ENCODE measurements at places on chromosomes 4 and X. TPM values are rescaled to one million over a fixed set of nuclear protein-coding genes. Genes with fewer than 3 reads are reported as not detected.

The AR gene
- total RNA-seq = 0.21 TPM

The ADH1A gene
- total RNA-seq = not detected

DNA sequence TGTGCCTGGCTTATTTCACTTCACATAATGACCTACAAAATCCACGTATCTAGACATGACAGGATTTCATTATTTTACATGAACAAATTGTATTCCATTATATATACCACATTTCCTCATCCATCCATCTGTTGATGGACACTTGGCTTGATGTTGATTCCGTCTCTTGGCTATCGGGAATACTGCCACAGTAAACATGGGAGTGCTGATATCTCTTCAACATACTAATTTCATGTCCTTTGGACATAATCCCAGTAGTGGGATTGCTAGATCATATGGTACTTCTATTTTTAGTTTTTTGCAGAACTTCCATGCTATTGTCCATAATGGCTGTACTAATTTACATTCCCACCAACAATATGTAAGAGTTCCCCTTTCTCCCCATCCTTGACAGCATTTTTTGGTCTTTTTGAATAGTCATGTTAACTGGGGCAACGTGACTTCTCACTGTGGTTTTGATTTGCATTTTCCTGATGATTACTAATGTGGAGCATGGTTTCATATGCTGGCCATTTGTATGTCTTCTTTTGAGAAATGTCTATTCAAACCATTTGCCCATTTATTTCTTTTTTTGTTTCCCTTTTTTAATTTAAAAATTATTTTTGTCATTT, 68.9 kb downstream of the HTRA3 start:
- peaks cover 3% of the 10 kb centered on the region for H3K27me3 ChIP-seq
- H3K4me1 ChIP-seq = no peaks in the 10 kb centered on the region
- no peak for DNase-seq
- peaks cover 1% of the 10 kb centered on the region for H3K36me3 ChIP-seq
- H3K27ac ChIP-seq = no peak overlapping the region

- no peaks in the 10 kb centered on the region for H3K27me3 ChIP-seq
- no peaks in the 10 kb centered on the region for H3K4me1 ChIP-seq
- H3K27ac ChIP-seq = no peak overlapping the region
- DNase-seq = no peak
Measured at GRCh38 chrX:10923466-10923865, 187.7 kb upstream of the HCCS start.

- no peaks in the 10 kb centered on the region for H3K27me3 ChIP-seq
- no peak for DNase-seq
- H3K27ac ChIP-seq = no peak overlapping the region
- no peaks in the 10 kb centered on the region for H3K36me3 ChIP-seq
- no peaks in the 10 kb centered on the region for H3K4me1 ChIP-seq
- no peak overlapping the region for H3K4me3 ChIP-seq
Measured at GRCh38 chrX:12162420-12162819, 24.1 kb downstream of the FRMPD4 start.

DNA sequence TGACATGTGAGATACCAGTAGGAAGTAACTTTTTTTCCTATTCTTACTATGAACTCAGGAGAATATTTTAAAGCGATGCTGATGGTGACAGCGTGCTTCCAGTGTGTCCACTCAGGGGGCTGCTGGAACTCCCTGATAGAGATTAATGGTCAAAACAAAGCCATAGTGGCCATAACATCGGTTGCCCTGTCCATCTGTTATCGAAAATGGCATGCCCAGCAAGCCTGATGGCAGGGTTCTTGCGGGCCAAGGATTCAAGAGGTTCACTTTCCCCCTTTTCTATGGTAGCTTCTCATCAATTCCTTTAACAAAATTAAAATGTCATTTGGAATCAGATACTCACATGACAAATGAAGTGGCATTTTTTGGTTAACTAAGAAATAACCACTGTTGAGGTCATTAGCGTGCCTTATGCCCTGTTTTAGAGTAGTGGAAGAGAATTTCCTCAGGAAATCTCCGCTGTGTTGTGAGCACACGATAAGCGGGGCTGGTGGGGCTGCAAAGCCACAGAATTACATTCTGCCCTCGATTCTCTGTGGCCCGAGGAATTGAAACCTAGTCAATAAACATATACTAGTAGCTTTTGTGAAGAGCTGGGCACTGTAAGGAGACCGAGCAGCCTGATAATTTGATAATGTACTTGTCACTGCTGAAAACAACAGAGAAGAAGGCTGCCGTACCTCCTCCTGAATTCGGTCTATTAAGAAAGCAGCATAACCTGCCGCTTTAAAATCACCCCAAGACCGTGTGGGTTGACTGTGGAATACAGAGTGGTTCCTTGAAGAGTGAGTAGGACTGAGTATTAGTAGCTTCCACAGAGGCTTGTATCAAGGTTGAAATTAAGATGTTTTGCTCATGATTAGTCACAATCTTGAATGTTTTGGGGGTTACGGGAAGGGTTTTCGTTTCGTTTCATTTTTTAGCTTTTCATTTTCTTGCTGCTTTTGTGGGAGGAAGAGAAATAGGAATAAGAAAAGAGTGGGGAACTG, 46.7 kb downstream of the PTCHD1 start:
- no peaks in the 10 kb centered on the region for H3K36me3 ChIP-seq
- no peak overlapping the region for H3K27ac ChIP-seq
- H3K4me3 ChIP-seq = no peak overlapping the region
- peaks cover 2% of the 10 kb centered on the region for H3K27me3 ChIP-seq
- DNase-seq = no peak

The RTL9 gene
- 0.05 TPM for total RNA-seq

GRCh38 chr4:104901438-104901837, 245.2 kb upstream of the TET2 start:
- no peak for DNase-seq
- H3K4me3 ChIP-seq = no peak overlapping the region
- peaks cover 7% of the 10 kb centered on the region for H3K4me1 ChIP-seq
- no peaks in the 10 kb centered on the region for H3K36me3 ChIP-seq

DNA sequence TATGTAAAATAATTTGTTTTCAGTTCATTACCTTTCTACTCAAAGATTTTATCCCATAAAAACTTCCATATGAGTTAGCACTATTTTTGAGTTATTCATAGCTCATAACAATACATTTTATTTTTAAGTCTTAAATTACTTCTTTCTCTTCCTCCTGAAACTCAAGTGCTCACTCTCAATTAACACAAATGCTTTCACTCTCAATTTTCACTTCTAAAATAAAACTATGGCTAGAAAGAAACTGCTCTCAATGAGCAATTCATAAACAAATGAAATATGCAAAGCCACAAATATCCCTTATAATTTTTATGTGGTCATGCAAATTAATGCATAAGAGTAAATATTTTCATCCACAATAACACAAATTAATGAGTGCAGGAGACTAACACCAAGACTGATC, 38.8 kb downstream of the MAML3 start:
- no peaks in the 10 kb centered on the region for H3K36me3 ChIP-seq
- no peak for DNase-seq
- no peak overlapping the region for H3K4me3 ChIP-seq
- no peak overlapping the region for H3K27ac ChIP-seq
- peaks cover 17% of the 10 kb centered on the region for H3K4me1 ChIP-seq

DNA sequence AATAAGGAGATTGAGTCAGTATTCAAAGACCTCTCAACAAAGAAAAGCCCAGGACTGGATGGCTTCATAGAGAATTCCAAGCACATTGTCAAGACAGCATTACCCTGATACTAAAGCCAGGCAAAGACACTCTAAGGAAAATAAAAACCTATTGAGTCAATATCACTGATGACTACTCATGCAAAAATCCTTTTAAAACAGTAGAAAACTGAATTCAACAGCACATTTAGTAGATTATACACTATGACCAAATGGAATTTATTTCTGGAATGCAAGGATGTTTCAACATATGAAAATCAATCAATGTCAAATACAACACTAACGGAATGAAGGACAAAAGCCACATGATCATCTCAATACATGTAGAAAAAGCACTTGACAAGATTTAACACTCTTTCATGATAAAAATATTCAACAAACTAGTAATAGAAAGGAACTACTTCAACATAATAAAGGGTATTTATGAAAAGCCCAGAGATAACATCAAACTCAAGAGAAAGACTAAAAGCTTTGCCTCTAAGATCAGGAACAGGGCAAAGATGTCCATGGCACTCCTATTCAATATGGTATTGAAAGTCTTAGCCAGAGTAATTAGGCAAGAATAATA, 633.3 kb downstream of the ANKRD50 start:
- H3K27ac ChIP-seq = no peak overlapping the region
- H3K4me3 ChIP-seq = no peak overlapping the region
- no peaks in the 10 kb centered on the region for H3K4me1 ChIP-seq
- H3K27me3 ChIP-seq = no peaks in the 10 kb centered on the region

The BEX3 gene
- 26.6 TPM for total RNA-seq

- no peak overlapping the region for H3K27ac ChIP-seq
- no peaks in the 10 kb centered on the region for H3K27me3 ChIP-seq
- H3K4me3 ChIP-seq = no peak overlapping the region
- DNase-seq = no peak
Measured at GRCh38 chr4:63663870-63664269, 745.4 kb downstream of the TECRL start.

The MAGEA8 gene
- total RNA-seq = not detected

The PLXNB3 gene
- 0.69 TPM for total RNA-seq

- no peaks in the 10 kb centered on the region for H3K27me3 ChIP-seq
- no peak overlapping the region for H3K27ac ChIP-seq
- DNase-seq = no peak
- no peak overlapping the region for H3K4me3 ChIP-seq
- H3K36me3 ChIP-seq = no peaks in the 10 kb centered on the region
- no peaks in the 10 kb centered on the region for H3K4me1 ChIP-seq
Measured at GRCh38 chr4:105990933-105991332, 95.7 kb downstream of the NPNT start.

GRCh38 chrX:43349363-43349762, 306.7 kb upstream of the MAOA start:
- no peaks in the 10 kb centered on the region for H3K36me3 ChIP-seq
- peaks cover 6% of the 10 kb centered on the region for H3K4me1 ChIP-seq
- H3K27me3 ChIP-seq = no peaks in the 10 kb centered on the region
- no peak overlapping the region for H3K27ac ChIP-seq

DNA sequence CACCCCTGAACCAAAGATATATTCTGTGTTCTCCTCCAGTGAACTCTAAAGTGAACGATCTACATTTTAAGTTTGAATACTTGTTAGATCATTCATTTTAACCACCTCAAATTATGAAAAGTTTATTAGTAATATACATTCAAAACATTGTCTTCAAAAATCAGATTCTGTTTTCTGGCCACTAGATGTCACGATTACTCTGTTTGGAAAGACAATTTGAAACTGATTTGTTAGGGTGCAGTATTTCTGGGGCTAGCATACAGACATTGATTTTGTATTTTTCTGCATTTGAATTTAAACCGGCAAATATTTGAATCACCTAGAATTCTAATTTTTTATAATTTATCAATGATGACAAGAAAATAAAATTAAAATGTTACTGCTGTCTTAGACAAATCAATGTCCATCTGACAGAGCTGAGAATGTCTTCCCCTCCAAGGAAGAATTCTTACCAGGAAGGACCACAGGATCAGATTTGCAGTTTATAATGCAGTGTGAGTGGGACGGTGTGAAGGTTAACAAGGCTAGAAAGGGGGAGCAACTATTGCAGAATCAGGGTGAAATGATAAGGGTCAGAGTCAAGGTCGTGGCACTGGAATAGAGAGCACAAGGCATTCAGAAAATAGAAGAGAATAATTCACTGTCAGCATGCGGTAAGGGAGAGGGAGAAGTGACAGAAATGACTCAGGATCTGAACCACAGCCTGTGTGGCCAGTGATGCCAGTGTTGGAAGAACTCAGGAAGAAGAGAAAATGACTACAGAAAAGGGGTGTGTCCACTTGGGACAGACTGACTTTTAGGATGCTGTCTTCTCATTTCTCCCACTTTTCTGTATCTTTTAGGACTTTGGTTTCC, 91.6 kb downstream of the ANXA10 start:
- no peak overlapping the region for H3K4me3 ChIP-seq
- no peaks in the 10 kb centered on the region for H3K27me3 ChIP-seq
- H3K27ac ChIP-seq = no peak overlapping the region
- no peaks in the 10 kb centered on the region for H3K4me1 ChIP-seq
- H3K36me3 ChIP-seq = no peaks in the 10 kb centered on the region

DNA sequence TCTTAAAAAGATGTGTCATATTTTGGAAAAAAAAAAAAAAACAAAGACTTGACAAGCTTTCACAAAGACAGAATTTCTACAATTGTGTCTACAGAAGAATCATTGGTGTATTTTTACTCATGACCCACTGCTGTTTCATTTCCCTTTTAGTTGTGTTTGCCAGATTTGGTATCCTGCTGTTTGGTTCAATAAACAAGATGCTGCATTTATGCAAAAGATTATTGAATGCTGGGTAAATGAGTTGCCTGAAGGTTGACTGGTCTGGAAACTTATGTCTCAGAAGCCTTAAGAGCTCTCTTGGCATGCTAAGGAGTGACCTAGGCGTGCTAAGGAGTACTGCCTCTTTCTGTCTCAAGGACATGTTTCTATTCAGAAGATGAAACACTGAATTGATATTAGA, 64.9 kb upstream of the NPY2R start:
- no peak for DNase-seq
- no peak overlapping the region for H3K27ac ChIP-seq
- H3K4me3 ChIP-seq = no peak overlapping the region
- H3K36me3 ChIP-seq = no peaks in the 10 kb centered on the region
- no peaks in the 10 kb centered on the region for H3K4me1 ChIP-seq

- H3K4me3 ChIP-seq = no peak overlapping the region
- no peaks in the 10 kb centered on the region for H3K27me3 ChIP-seq
- H3K4me1 ChIP-seq = peaks cover 11% of the 10 kb centered on the region
Measured at GRCh38 chrX:10030570-10030969, 63.4 kb downstream of the CLDN34 start.

The PCYT1B gene
- 0.24 TPM for total RNA-seq

- H3K4me1 ChIP-seq = peaks cover 31% of the 10 kb centered on the region
- H3K4me3 ChIP-seq = no peak overlapping the region
- H3K27ac ChIP-seq = no peak overlapping the region
- DNase-seq = no peak
- no peaks in the 10 kb centered on the region for H3K27me3 ChIP-seq
- peaks cover 16% of the 10 kb centered on the region for H3K36me3 ChIP-seq
Measured at GRCh38 chr4:1851160-1851559, 4.8 kb downstream of the LETM1 start.

The CHIC1 gene
- total RNA-seq = 3.6 TPM

DNA sequence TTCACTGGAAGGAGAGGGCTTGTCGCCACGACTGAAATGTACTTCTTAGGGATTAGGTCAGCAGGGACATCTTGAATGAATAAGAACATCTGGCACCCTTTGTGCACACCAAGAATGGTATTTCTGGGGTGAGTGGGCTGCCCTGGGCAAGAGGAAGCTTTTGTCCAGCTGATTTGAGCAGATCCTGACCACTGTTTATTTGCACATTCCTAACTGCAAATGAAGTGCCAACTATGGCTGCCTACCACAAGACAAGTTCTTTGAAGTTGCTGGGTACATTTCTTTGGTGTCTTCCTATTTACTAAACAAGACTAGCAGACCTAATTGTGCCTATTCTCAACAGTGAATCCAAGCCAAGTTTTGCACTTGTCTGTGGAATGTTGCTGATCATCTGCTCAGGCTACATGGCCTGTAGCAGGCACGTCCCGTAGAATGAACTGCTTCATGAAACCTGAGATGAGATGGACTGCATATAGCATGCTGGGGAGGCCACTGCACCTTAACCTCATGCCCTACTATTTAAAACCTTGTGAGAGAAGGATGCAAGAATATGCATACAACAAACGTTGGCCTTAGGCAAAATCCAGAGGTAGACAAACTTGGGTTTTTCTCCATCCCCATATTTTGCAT, 45.0 kb downstream of the PIR start:
- no peak overlapping the region for H3K27ac ChIP-seq
- H3K4me3 ChIP-seq = no peak overlapping the region
- H3K4me1 ChIP-seq = no peaks in the 10 kb centered on the region
- no peaks in the 10 kb centered on the region for H3K27me3 ChIP-seq

The SMR3B gene
- total RNA-seq = not detected

- peaks cover 29% of the 10 kb centered on the region for H3K4me1 ChIP-seq
- no peaks in the 10 kb centered on the region for H3K27me3 ChIP-seq
- DNase-seq = no peak
- no peak overlapping the region for H3K27ac ChIP-seq
- H3K36me3 ChIP-seq = peaks cover 2% of the 10 kb centered on the region
Measured at GRCh38 chrX:110218591-110218990, 99.3 kb downstream of the AMMECR1 start.
